ENCODE measurements at places on chromosomes 5 and 9. TPM values are rescaled to one million over a fixed set of nuclear protein-coding genes. Genes with fewer than 3 reads are reported as not detected.

ESM1 gene
- not detected for total RNA-seq

AGTPBP1 gene
- 7.4 TPM for total RNA-seq

CATSPER3 gene
- total RNA-seq: 0.59 TPM

TBCA gene
- total RNA-seq: 308 TPM

RASEF gene
- total RNA-seq: 8.6 TPM

DPYSL3 gene
- total RNA-seq: 17.0 TPM

FBP1 gene
- total RNA-seq: not detected

GFI1B gene
- total RNA-seq: not detected

TLE1 gene
- 77.6 TPM for total RNA-seq

IFNA13 gene
- not detected for total RNA-seq

GPX3 gene
- total RNA-seq: 17.8 TPM

SHB gene
- 58.0 TPM for total RNA-seq

IL5 gene
- not detected for total RNA-seq

FAM151B gene
- total RNA-seq: 1.8 TPM

ADGRD2 gene
- total RNA-seq: not detected

SHLD3 gene
- total RNA-seq: 2.0 TPM

TCF7 gene
- total RNA-seq: 16.6 TPM

FYB1 gene
- total RNA-seq: 14.4 TPM

DNAJB5 gene
- 5.1 TPM for total RNA-seq

SLC34A3 gene
- total RNA-seq: 0.13 TPM

OR2K2 gene
- total RNA-seq: not detected

GABRB2 gene
- not detected for total RNA-seq

ORM1 gene
- total RNA-seq: not detected

PCDHGC4 gene
- total RNA-seq: not detected

SLC6A19 gene
- not detected for total RNA-seq

ANXA1 gene
- total RNA-seq: 1,299 TPM

HAVCR1 gene
- total RNA-seq: 37.7 TPM

GLDC gene
- total RNA-seq: 17.4 TPM

OTP gene
- total RNA-seq: 0.07 TPM

STPG3 gene
- not detected for total RNA-seq

PTPN3 gene
- 16.1 TPM for total RNA-seq

DEPDC1B gene
- 19.1 TPM for total RNA-seq

LHX3 gene
- 0.12 TPM for total RNA-seq

FOXI1 gene
- not detected for total RNA-seq

ZNF608 gene
- 0.33 TPM for total RNA-seq

MORN5 gene
- not detected for total RNA-seq

SLC9A3 gene
- 2.4 TPM for total RNA-seq

ADAMTS19 gene
- total RNA-seq: not detected

DBH gene
- not detected for total RNA-seq

PIGO gene
- total RNA-seq: 53.4 TPM

GZMA gene
- not detected for total RNA-seq

CARTPT gene
- total RNA-seq: not detected

DDX46 gene
- 88.9 TPM for total RNA-seq

BARHL1 gene
- not detected for total RNA-seq

CD274 gene
- 2.1 TPM for total RNA-seq

SPINK4 gene
- not detected for total RNA-seq

DMXL1 gene
- 12.7 TPM for total RNA-seq

SNCAIP gene
- total RNA-seq: 0.05 TPM

OGN gene
- total RNA-seq: not detected

All from A549 treated with CpdA at 1 μM for 4 hours (cell line).